ENCODE measurements at places on chromosomes 6 and 20.

DNA sequence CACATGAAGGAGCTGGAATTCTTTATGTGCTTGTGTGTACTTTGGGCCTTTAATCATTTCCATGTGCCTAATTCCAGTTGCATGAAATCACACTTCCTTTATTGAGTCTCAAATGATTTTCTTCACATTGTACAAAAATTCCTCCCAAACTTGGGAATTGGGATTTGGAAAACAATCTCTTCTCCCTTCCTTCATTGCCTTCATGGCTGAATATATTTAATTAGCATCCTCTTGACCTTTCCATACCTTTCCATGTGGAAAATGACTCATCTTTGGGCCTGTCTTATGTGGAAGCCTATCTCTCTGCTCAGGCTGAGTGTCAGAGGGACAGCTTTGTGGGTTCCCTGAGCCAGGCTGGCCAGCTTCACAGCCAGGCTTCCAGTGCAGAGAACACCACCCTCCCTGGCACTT is 33.0 kb upstream of the CDH4 start:
- DNase-seq: no peak

GRCh38 chr6:151807513-151808370 is at the start of gene ESR1:
TSS of gene ESR1 (plus strand) at chr6:151807682. CDS start at chr6:151807913, 231 bp downstream.
- peak; percentile 15 for DNase-seq

GRCh38 chr20:59173938-59174491 is 10.4 kb downstream of the ZNF831 start:
- no peak for DNase-seq

DNA sequence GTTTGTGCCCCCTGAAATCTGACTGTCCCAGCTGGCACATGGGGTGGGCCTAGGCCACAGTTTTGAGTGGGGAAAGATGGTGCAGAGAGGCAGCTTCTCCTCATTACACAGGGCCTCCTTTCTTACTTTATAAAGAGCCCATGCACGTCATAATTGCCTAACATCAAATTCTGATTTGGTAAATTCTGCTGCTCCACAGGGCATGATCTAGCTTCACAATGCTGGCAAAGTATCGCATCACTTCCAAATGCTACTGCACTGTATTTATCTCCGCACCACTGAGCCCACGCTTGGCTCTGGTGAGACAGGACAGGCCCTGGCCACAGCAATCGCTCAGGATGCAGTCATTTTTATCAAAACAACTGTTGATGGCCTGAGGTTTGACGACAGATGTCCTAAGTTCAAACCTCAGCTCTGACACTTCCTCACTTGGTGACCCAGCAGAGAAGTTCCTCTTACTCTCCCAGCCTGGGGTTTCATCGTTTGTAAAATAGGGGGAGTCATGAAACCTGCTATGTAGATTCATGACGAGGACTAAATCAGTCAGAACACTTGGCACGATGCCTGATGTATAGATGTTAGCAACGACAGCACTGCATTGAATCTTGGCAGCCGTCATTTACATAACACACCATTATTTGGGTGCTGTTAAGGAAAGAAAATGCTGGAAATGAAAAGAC is 187.9 kb downstream of the TTLL2 start:
- DNase-seq: no peak
